ENCODE measurements at places on chromosomes 12 and 14. TPM values are rescaled to one million over a fixed set of nuclear protein-coding genes. Genes with fewer than 3 reads are reported as not detected.

DNA sequence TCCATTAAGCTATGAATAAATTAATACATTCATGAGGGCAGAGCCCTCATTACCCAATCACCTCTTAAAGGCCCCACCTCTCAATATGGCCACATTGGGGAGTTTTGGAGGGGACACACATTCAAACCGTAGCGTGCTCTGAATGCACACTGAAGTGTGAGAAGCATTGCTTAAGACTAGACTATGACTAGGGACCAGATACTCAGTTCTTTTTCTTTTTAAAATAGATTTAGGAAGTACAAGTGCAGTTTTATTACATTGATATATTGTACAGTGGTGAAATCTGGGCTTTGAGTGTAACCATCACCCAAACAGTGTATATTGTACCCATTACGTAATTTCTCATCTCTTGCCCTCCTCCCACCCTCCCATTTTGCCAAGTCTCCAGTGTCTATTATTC, 21.0 kb upstream of the JDP2 start:
- DNase-seq, result no peak

DNA sequence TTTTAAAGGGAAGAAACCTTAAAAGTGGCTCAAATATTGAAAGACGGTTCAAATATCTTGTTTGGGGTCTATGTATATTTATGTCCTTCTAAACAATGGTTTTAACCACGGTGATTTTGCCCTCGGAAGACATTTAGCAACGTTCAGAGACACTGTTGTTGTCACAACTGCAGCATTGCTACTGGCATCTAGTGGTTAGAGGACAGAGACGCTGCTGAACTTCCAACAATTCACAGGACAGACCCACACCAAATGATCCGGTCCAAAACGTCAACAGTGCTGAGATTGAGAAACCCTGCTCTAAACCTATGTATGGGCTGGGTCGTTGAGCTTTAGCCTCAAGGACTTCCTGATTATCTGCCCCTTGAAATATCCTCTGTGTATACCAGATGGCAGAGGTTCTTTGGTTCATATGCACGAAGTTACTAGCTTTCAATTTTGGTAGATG, 1.7 kb downstream of the ANGEL1 start:
- DNase-seq, result no peak

DNA sequence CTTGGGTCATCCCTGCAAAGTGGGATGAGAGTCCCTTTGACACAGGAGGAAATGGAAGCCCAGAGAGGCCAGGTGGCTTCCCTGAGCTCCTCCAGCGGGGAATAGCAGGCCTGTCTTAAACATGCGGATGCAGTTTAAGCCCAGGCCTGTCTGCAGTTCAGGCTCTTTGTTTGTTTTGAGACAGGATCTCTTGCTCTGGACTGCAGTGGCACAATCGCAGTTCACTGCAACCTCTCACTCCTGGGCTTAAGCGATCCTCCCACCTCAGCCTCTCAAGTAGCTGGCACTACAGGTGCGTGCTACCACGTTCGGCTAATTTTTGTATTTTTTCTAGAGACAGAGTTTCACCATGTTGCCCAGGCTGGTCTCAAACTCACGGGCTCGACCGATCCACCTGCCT, 3.5 kb downstream of the TRPV4 start:
- no peak for DNase-seq

- DNase-seq, result no peak
Measured at GRCh38 chr12:905261-906031, 44.0 kb downstream of the RAD52 start.

DNA sequence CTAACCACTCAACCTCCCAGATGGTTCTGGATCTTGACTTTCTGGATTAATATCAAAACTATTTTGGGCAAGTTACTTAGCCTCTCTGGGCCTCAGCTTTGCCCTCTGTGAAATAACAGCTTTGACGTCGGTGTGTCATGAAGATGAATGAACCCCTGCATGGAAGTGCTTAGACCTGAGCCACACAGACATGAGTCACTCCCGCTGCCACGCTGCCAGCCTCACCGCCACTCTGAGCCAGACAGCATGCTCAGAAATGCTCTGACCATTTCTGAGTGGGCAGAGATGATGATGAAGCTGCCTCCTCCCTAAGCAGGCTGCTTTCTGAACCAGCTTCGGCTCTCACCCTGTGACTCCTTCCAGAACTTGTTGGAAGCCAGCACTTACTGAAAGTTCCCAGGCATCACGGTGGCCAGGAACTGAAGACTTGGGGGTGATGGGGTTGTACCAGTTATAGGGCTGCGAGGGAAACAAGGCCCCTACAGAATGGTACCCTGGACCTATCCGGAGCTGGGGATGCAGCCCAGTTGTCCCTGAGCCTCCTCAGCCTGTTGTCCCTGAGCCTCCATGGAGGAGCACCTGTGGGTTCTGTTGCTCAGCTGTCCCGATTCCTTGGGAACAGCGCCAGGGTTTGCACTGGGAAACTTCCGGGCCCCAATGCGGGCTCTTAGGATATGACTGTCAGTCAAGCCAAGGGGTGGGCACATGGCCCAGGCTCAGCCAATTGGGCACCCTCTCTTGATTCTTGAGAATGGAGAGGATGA, 2.0 kb upstream of the CCDC197 start:
- DNase-seq, result peak; percentile 59

GRCh38 chr12:42759622-42760273, 170.2 kb upstream of the PRICKLE1 start:
- DNase-seq, result peak; percentile 67

- DNase-seq, result no peak
Measured at GRCh38 chr14:51225751-51226150, 14.3 kb upstream of the TMX1 start.

DNA sequence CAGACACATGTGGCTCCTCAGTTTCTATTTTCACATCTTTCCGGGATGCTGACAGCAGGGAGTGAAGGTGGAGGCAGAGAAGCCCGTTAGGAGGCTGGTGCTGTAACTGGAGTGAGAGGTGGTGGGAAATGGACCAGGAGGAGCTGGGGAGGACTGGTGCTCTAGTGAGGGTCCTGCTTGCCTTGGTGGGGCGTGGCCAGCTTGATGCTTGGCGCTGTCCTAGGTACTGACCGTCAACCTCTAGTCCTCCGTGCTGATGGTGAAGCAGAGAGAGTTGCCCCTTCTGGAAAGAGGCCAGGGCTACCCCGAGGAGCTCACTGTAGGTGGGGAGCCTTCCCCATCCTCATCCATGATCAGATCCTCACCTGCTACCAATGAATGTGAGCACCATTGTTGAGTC, 1.4 kb downstream of the TRMT61A start:
- DNase-seq, result no peak

DNA sequence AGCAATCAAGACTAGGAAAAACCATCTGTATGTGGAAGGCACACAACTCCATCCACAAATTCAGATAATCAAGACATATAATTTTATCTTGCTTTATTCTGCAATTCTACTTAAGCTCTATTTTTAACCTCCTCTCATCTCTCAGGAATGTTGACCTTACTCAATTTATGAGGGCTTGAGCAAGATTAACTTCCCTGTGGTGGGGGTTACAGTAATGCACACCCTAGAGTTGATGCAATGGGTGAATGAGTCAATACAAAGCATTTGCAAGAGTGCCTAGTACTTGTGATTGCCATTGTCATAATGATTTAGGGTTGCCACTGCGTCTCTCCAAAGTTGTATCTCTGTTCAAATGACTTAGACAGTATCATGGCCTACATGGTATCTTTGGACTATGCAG, 1598.4 kb upstream of the TMEM132C start:
- DNase-seq, result no peak

DNA sequence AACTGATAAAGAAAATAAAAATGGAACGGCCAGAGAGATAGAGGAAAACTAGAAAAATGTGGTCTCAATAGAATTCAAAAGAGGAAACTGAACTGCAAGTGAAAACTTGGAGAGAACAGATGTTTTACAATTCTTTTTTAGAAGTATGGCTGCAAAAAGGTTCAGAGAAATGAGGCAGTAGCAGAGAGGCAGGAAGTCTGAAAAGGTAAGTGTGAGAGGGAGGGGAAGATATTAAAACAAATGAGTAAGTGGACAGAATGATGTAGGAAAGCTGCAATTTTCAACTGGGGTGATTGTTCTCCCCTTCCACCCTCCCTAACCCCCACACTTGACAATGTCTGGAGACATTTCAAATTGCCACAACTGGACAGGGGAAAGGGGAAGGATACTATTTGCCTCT, 12.9 kb downstream of the BTBD7 start:
- DNase-seq, result no peak

DNA sequence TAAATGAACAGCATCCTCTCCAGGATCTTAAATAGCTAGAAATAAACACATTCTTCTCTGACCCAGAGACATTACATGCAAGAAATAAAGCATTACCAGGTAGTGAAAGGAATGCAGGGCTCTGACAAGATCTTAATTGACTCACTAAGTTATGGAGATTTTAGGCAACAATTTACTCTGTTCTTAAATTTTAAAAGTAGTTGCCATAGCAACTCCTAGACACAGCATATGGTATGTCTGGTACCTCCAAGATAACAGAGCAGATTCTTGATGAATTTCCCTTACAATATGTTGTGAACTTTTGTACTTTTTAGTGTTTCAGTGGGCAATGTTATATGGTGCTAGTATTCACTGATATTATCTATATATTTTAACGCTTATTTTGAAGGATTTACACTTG, 76.7 kb upstream of the G2E3 start:
- no peak for DNase-seq

DNA sequence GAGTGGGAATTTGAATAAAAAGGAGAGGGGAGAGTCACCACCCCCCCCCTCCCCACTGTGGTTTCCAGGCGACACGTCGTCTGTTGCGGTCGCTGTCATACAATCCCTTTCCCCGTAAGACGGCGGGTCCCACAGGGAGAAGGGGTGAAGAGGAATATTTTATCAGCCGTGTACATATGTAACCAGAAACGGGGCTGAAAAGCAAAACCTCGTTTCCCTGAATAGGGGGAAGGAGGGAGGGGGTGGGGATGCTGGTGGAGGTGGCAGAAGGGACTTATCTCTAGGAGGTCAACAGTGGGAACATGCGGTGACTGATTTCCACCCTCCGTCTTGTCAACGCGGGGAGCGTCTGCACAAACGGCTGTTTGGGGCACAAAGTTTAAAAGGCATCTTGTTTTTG, 171.4 kb downstream of the RBM19 start:
- no peak for DNase-seq

DNA sequence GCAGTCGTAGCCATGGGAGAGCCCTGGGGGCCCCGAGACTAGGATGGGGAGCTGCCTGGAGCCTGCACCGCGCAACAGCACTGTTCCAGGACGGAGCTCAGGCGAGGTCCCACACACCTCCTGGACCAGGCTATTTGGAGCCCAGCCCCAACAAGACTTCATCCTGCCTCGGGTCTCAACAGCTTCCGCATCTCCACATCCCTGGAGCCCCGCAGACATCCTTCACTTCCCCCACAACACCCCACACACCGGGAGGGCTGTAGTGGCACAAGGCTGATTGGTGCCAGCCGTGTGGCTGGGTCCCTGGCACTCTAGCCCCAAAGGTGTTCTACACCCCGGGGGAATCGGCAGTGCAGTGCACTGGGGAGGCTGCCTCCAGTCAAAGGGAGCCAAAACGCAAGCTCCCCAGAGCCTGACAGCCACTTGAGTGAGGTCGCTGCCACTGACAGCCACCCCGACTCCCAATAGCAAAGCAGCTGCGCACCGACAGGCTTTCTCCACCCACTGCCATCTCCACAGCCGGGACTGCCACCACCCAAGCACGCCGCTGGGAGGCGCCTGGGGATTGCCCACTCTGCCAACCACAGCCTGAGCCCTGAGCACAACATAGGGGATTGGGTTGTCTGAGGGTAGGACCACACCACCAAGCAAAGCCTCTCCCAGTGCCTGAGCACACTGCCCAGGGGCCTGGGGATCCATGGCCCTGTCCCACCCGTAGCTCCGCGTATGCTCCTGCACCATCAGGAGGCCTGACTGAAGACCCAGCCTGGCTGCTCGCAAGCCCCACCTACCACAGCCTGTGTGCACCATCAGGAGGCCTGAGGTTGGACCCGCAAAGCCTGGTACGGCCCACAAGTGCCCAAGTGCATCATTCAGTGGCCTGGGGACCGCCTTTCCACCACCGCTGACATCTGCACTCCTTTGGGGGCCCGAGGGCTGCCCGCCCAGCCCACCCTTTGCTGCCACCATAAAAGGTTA, 13.2 kb upstream of the KLRF1 start:
- DNase-seq, result peak; percentile 79

DNA sequence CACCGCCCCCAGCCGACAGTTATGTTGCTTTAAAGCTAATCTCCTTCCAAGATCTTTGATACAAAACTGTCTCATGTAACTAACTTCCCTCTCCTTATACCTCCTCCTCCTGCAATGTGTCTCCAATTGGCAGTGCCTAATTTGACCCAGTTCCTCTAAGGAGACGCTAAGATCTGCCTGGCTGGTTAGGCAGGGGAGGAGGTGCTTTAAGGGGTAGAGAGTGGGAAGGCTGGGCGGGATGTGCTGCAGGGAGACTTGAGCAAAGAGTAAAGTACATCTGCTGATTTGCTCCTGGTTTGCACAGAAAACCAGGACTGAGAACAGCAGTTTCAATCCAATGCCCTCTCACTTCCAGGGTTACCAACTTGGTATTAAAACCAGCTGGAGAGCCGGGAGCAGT, 7.4 kb upstream of the IKZF4 start:
- no peak for DNase-seq

- DNase-seq, result no peak
Measured at GRCh38 chr12:15563663-15564062, 225.5 kb downstream of the EPS8 start.

GRCh38 chr12:5723711-5724252, 221.3 kb downstream of the ANO2 start:
- DNase-seq, result no peak

GRCh38 chr12:7142809-7143465, 12.8 kb downstream of the CLSTN3 start:
- no peak for DNase-seq

DNA sequence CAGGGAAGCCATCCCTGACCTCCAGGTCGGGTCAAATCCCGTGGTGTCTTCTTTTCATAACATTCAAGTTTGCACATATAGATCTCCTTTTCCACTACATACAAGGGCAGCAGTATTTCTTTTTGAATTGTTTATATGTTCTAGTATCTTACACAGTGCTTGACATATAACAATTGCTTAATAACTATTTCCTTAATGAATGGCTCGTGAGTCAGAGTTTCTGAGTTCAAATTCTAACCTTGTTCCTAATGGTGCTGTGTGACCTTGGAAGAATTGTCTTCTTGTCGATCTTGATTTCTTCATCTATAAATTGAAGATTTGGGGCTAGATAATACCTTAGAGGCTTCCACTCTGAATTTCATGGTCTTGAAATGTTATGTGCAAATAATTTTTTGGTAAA, 57.2 kb upstream of the PELI2 start:
- no peak for DNase-seq

- peak; percentile 77 for DNase-seq
Measured at GRCh38 chr12:6335451-6336078, 6.3 kb downstream of the TNFRSF1A start.

SRRM4 gene
- polyA plus RNA-seq, result 0.37 TPM

PTGER2 gene
- 0.65 TPM for polyA plus RNA-seq

ADAM21 gene
- not detected for polyA plus RNA-seq

PDZRN4 gene
- polyA plus RNA-seq, result 0.04 TPM

PAX9 gene
- not detected for polyA plus RNA-seq

CLEC9A gene
- 0.04 TPM for polyA plus RNA-seq

TCL1B gene
- polyA plus RNA-seq, result not detected

C3AR1 gene
- polyA plus RNA-seq, result 2.1 TPM

SERPINA9 gene
- not detected for polyA plus RNA-seq

CDCA3 gene
- polyA plus RNA-seq, result 0.45 TPM
